ENCODE measurements at places on chromosomes 12 and 14. TPM values are rescaled to one million over a fixed set of nuclear protein-coding genes. Genes with fewer than 3 reads are reported as not detected.

Gene RPGRIP1
- 0.31 TPM for total RNA-seq

Gene FAM222A
- 0.83 TPM for total RNA-seq

Gene CSRP2
- 1.6 TPM for total RNA-seq

Gene JAG2
- 48.4 TPM for total RNA-seq

Gene RPS29
- 1,745 TPM for total RNA-seq

Gene CMKLR1
- 0.29 TPM for total RNA-seq

All from K562 (cell line).